ENCODE measurements at places on chromosomes 5 and 9.

DNA sequence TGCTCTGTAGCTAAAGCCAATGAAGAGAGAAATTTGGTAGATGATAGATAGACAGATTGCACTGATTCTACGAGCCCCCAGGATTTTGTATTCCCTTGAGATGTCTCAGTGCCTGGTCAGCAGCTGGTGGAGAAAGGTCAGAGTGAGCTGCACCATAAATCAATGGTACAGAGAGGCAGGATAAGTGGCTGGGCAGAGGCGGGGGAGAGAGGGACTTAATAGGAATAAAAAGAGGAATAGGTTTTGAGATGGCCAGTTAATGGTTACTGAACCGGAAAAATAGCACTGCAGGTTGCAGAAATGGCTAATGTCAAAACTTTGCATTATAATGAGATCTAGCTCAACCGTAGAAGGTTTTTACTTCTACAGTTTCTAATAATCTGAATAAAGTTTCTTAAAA, 47.9 kb upstream of the SLC12A2 start:
- no peak for DNase-seq

- peak; percentile 54 for DNase-seq
Observed at GRCh38 chr9:133619791-133620190, 10.6 kb upstream of the FAM163B start.

DNA sequence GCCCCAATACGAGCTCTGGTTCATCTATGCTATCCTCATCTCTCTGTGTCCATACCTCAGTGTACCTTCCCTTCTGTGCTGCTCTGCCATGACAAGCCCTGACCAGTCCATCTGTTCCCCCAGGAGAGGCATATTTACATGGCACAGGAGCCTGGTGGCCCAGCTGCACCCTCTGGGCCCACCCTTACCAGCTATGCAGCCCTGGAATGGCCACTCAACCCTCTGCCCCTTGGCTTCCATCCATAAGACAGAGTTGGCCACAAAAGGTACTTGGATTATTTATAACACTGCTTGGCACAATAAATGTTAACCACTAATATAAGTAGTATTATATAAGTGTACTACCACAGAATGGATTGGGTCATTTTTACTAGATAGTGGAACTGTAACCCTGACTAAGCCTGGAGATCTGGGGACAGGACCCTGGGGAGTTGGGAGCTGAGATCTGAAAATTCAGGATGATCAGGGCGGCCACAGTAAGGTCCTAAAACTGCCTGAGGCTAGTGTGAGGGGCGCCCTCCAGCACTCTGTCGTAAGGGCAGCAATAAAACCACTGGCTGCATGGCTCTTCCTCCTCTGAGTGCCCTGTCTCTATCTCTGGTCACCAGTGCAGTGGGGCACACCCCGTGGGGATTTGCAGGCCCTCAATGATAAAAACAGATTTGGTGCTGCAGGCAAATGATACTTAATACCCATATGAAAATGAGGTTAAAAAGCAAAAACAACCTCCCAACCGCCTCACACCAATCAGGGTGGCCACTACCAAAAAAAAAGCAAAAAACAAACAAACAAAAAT, 65.8 kb downstream of the SEMA4D start:
- no peak for DNase-seq

- DNase-seq, result no peak
Observed at GRCh38 chr5:118461436-118461835, 526.9 kb downstream of the DTWD2 start.

DNA sequence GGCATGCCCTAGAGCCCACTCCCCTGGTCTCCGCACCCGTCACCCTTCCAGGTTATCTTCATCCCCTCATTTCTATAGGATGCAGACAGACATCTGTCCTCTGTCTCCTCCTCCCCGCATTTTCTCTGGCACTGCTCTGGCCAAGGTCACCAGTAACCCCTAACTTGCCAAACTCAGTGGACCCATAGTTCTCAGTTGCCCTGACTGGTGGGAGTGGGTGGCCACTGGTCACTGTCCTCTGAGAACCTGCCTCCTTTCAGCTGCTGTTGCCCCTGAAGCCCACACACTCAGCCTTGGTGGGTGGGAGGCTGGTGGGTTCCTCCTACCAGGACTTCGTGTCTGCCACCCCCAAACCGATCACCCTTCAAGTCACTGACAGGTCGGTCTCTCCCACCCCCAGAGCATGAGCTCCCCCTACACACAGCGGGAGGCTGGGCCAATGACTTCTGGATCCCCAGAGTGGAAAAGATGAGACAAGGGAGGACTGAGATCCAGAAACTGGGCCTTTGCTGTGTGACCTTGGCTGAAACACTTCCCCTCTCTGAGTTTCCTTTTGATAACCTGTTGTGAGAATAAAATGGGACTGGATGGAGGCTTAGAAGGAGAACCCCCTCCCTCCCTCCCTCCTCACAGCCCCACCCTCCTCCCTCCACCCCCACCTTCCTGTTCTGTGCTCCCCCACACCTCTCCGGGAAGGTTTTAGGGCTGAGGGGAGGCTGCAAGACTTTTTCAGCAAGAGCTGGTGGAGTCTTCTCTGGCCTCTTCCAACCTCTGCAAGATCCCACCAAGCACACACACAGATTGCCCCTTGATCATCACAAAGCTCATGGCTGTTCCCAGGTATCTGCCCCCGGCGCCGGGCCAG, 2.4 kb upstream of the DBN1 start:
- no peak for DNase-seq

DNA sequence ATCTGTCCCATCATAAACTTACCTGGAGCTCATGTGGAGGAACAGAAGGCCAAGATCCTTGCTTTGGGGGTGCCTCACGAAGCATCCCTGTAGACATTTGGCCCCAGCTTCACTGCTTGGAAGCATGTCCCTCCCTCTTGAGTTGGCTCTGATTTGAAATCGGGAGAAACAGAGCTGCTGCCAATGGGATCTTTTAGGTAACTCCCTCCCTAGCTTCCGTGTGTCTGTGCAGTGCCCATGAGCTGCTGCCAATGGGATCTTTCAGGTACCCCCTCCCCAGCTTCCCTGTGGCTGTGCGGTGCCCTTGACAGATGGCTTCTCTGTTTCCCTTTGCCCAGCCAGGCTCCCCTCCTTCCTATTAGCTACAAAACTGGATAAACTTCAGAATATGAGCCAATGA, 178.0 kb downstream of the NR3C1 start:
- no peak for DNase-seq

- DNase-seq, result no peak
Observed at GRCh38 chr5:65808818-65809217, 86.8 kb downstream of the NLN start.

DNA sequence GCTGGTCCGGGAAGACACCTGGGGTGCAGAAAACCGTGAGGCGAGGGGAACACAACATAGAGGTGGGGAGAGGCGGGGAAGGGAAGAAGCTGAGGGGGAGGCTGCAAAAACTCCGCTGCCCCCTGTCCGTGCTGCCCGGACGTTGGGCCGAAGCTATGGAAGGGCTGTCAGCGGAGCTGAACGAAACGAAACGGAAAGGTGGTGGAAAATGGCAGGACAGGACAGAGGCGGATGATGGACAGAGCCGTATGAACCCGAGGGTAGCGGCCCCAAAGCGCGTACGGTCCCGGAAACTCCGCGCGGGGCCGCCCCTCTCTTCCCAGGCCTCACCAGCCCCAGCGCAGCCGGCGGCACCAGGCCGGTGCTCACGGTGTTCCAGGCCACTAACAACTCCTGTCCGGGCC, 272 bp downstream of the ANAPC2 start:
- DNase-seq, result no peak

DNA sequence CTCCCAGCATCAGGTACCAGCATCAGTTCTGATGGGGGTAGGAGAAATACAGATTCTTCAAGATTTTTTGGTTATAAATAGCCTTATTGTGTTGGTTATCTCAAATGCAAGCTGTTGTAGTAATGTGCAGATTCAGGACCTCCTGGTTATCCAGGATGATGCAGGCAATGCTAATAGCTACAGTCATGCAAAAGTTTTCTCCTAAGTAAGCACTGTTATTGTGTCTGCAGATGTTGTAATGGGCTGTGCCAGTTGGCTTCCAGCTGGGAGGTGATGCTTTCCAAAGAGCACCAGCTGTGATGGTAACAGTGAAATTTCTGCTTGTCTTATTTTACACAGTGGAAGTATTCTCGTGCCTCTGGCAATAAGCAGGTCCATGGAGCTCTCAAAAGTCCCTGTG, 719.2 kb upstream of the CTNND2 start:
- no peak for DNase-seq

GRCh38 chr5:176559683-176560082, 10.5 kb downstream of the CDHR2 start:
- DNase-seq, result no peak

DNA sequence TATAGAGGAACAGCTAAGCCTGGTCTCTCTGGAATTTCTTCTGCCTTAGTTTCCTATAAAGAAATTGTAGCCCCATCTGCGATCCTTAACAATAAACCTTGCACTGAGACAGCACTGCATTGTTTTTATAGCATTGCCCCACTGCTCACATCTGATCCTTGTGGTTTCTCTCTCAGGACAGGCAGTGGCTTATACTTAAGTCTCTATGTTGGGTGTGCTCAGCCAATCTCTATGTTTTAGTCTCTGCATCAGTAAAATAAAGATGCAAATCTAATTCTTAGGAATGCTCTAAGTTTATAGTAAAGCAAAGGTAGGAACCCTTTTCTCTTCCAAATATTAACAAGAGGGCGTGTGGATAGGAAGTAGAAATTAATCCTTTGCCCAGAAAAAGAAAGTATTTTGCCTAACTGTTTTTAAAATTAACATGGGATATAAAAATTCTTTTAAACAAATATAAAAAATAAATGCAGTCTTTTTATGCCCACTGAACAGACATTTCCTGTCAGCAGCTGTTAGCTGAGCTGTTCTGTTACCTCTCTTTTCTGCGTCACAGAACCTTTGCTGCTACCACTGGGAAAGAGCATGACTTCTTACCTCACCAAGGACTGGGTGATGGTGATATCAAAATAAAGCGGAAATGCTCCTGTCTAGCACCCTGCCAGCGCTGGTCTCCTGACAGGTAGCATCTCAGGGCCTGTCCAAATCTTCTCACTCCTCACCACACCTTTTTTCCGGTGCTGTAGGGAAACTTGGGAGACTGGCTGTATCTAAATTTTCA, 29.5 kb downstream of the MRPS27 start:
- DNase-seq, result no peak

DNA sequence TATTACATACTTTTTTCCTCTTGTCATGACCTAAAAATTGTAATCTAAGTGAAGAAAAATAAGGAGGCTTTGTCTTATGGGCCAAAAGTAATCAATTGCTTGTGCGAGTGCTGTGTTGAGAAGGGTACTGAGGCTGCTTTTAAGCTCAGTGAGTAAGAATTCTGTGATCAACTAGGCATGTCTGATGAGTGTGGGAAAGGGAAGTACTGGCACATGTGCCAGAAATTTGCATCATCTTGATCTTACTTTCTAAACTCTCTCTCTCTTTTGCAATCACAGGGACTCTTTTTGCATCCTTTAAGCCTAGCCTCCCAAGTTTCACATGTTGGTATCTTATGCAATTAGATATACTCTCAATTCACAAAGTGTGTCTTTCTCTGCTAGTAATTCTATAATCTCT, 329.9 kb downstream of the KIF4B start:
- DNase-seq, result no peak

DNA sequence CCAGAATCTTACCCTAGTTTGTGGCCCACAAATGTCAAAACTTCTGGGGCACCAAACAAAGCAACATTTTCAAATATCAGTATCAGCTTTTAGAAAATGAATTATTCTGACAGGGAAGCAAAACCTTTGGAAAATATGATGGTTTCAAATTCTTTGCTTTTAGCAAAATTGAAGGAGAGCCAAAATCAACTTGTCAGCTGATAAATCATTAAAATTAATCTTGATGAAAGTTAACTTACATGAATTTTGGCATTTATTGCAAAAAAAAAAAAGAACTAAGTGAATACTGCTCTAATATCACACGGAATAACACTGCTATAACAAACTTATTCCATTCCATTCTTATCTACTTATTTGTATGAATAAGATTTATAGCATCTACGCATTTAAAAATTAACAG, 158.1 kb upstream of the TARS1 start:
- DNase-seq, result no peak

GRCh38 chr9:4024281-4024777, 275.5 kb downstream of the GLIS3 start:
- no peak for DNase-seq

GRCh38 chr5:40585537-40586267, 94.0 kb upstream of the PTGER4 start:
- DNase-seq, result no peak

- no peak for DNase-seq
Observed at GRCh38 chr9:22457448-22457847, 10.8 kb downstream of the DMRTA1 start.

Data from ureter (tissue), 1 donor.